ENCODE measurements at places on chromosomes 6 and 20.

DNA sequence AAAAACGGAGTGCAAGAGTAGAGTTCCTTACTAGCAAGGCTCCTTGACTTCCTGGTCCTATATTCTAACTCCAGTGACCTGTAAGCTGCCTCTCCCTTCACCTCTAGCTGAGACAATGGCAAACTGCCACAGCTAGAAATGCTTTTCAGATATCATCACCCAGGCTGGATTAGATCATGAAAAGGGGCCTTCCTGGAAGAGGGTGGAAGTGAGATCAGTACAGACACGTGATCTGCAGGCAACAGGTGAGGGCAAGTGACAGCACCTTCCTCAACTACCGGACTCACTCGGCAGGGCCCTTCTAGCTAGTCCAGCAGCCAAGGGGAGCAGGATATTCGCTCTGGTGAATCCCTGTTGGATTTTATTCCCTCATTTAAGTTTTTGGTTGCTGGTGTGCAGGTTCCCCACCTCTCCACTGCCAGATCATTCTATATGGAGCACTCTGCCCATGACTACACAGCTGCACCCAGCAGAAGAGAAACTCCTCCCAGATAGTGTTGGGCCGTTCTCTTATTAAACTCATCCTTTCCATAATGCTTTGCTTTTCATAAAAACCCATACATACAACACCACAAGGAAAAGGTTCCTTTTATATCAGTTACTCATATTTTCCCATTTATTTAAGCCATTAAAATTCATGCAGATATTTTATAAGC lies 26.4 kb upstream of the FAM83C start:
- DNase-seq, result no peak

DNA sequence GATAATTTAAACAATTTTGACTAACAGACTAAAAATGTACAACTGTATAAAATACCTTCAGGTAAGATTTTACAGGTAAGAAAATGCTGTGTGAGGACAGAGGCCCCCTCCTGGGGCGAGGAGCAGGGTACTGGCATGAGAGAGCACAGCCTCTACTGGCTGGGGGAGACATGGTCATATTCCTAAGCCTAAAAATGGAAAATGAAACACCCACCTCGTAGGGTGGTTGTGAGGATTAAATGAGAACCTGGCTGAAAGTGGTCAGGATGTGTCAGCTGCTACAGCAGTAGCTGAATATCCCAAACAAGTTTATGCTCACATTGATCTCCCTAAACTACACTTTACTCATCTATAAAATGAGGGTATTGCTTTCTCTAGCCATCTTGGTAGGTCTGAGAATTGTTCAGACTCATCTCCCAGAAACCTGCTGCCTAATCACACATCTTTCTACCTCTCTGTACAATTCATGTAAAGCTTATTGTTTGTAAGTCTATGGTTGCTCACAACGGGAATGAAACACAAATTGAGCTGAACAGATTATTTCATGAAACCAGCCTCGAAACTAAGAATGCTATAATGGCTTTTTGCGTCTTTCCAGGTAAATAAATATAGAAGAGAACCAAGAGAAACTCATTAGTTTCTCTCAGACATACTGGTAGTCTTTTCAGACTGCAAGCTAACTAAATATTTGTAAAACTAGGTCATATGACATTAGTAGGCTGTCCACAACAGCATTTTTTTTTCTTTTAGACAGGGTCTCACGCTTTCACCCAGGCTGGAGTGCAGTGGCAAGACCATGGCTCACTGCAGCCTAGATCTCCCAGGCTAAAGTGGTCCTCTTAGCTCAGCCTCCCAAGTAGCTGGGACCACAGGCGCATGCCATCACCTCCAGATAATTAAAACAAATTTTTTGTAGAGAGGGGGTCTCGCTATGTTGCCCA lies 69.6 kb downstream of the POPDC3 start:
- DNase-seq, result no peak

- DNase-seq, result no peak
Measured at GRCh38 chr6:111982681-111983080, 71.2 kb upstream of the CCN6 start.

DNA sequence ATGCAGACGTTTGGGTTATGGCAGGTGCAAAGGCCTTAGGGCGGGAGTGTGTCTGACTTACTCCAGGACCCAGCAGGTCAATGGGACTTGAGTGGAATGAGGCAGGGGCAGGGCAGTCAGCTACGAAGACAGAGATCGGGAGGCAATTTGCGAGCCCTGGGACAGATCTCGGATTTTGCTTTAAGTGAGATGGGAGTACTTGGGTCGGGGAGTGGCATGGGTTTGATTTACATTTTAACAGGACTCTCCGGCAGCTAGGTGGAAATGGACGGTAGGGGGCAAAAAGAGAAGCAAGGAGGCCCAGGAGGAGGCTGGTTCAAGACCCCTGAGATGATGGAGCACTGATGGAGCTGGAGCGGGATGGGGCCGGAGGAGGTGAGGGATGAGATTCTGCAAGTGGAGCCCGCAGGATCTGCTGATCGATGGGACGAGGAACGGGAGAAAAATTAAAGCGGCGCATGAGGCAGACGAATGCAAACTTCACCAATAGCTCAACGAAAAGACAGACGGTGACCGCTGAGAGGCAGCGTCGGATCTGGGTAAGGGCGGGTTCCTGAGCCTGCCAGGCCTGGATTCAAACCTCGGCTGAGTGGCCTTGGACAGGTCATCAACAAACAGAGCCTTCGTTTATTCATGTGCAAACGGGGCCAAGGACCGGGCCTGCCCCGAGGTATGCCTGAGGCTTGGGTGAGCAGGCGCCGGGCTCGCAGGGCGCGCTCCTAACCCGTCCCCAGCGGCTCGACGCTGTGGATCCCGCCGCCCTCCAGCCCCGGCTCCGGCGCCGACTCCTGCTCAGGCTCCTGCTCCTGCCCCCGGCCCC lies 756 bp upstream of the RBCK1 start:
- DNase-seq, result peak; percentile 37

GRCh38 chr6:40805336-40805735 lies 218.2 kb upstream of the LRFN2 start:
- DNase-seq, result no peak

GRCh38 chr20:32718749-32719348 lies 24.4 kb downstream of the COMMD7 start:
- no peak for DNase-seq

- DNase-seq, result no peak
Measured at GRCh38 chr6:166830891-166831363, 125.4 kb downstream of the RNASET2 start.

DNA sequence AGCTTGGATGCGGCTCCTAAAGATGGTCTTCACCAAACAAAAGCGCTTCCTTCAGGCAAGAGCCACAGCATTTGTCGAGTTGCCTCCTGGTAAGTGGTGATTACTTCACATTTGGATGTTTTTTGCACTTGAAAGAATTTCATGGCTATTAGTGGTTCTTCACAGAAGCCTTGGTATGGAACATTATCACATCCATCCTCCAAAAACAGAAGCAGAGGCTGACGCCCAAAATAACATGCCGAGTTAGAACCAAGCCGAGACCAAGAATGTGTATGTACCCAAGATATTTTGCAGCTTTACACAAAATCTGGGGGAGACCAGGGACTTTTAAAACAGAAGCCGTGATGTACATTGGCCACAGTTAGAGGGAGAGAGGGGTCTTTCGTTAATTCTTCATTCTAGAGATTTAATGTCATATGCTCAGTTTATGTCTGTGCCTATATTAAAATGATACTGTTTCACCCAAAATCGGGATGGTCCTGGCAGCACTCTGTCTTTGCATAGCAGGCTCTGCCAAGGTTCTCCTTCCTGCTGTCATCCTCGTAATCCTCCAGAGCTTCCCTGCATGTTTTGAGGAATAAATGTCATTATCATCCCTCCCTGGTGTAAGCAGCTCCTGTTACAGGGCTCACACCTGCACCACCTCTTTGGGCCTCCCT lies 109.3 kb downstream of the TMEM242 start:
- DNase-seq, result no peak

- no peak for DNase-seq
Measured at GRCh38 chr6:114172576-114173260, 170.1 kb downstream of the HS3ST5 start.

DNA sequence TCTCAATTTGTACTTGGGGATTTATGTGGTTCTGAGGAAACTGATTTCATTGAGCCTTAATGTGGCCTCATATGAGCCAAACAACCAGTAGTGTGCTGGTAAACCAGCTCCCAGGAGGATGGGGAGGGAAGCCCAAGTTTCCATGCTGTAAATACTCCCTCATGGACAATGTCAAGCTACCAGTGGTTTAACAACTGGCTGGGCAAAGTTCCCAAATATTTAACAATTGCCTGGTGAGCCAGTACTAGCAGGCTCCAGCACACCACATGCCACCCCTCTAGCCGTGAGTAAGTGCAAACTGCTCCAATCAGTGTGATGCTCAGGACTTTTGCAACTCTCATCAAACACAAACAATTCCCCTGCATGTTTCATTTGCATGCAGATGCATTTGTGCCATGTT lies 19.2 kb upstream of the CDKN1A start:
- DNase-seq, result no peak

GRCh38 chr6:48032151-48032550 lies 78.8 kb downstream of the PTCHD4 start:
- no peak for DNase-seq

DNA sequence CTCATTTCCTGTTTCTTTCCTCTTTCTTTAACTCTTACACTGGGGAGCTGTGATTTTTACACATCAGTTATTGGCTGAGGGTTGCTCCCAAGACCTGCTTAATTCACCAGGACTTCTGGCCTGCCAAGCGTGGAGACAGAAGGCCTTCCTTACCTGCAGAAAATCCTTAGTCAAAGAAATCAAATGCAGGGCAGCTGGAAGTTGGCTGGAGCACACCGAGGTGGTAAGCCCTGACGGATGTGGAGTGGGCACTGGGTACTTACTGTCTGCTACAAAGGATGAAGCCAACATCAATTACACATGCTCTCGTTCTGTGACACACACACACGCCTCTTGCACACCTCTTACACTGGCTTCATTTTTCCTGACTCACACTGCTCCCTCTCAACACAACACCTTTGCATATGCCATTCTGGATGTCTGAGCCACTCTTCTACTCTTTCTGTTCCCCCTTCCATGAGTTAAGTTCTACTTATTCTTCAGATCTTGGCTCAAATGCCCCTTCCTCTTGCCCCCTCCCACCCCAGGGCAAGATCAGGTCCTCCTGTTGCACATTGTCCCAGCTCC lies 61.6 kb downstream of the TTI1 start:
- DNase-seq, result no peak

GRCh38 chr6:34295721-34296120 lies 46.9 kb upstream of the SMIM29 start:
- DNase-seq, result no peak
